A673 (cell line): ENCODE measurements at places on chromosomes 7 and 10. TPM values are rescaled to one million over a fixed set of nuclear protein-coding genes. Genes with fewer than 3 reads are reported as not detected.

- no peaks in the 10 kb centered on the region for H3K27me3 ChIP-seq
- H3K4me3 ChIP-seq: no peak overlapping the region
- DNase-seq: peak; percentile 93
- peaks cover 31% of the 10 kb centered on the region for H3K4me1 ChIP-seq
Observed at GRCh38 chr7:33789871-33790630, 115.3 kb upstream of the BMPER start.

DNA sequence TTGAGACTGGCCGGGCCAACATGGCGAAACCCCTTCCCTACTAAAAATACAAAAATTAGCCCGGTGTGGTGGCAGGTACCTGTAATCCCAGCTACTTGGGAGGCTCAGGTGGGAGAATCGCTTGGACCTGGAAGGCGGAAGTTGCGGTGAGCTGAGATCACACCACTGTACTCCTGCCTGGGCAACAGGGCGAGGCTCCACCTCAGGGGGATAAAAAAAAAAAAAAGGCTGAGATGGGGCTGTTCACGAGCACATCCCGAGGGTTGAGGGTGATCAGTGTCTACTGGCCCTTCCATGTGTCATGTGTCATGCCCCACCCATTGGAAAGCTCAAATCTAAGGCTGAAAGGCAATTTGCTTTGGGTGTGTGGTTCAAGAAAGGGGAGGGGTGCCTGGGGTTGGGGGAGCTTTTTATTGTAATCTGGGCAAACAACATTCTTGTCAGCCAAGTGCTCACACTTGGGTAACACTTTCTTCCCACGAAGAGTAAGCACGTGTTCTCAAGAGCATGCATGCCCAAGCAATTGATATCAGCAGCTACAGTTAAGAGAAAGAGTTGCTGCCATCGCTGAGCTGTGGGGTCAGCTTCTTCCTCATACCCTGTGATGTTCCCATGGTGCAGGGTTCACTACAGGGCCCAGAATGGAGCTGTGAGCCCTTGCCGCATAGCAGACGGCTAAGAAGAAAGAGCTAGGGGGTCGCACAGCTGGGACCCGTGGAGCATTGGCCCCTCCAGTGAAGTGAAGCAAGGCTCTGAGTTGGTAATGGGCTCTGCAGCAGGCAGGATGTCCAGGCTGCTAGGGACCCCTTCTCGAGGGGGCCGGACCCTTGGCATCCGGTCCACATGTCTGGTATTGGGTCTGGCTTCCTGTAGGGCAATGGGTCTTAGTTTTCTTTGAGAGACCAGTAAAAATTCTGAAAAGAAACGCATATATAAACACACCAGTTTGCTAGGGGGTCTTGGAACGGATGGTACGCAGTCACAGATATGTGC, 9.9 kb upstream of the ACSL5 start:
- H3K36me3 ChIP-seq: no peaks in the 10 kb centered on the region
- no peak overlapping the region for H3K27ac ChIP-seq
- no peak for DNase-seq
- H3K27me3 ChIP-seq: no peaks in the 10 kb centered on the region
- no peak overlapping the region for H3K4me3 ChIP-seq
- H3K4me1 ChIP-seq: peaks cover 6% of the 10 kb centered on the region

- H3K27ac ChIP-seq: no peak overlapping the region
- peaks cover 22% of the 10 kb centered on the region for H3K4me1 ChIP-seq
- peak; percentile 88 for DNase-seq
- H3K4me3 ChIP-seq: peak overlapping the region; percentile 10
Observed at GRCh38 chr10:119686465-119687191, 35.4 kb downstream of the BAG3 start.

DNA sequence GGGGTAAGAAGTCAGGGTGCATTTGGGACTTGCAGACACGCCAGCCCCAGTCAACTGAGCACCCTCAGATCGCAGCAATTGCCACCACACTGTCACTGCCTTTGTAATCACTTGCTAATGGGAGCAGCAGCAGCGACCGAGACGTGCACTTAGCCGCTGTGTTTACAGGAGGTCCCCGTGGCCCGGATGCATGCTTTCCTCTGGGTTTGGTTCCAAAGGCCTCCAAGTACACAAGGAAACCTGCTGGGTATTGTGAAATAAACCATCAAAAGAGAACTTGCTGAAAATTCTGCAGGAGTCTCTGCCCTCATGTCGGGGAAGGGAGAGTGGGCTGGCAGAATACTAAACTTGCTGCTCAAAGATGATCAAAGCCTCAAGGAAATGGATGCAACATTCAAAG, 341.7 kb downstream of the DNAJB6 start:
- H3K4me1 ChIP-seq: peaks cover 4% of the 10 kb centered on the region
- peaks cover 94% of the 10 kb centered on the region for H3K27me3 ChIP-seq
- DNase-seq: no peak
- H3K27ac ChIP-seq: no peak overlapping the region
- no peaks in the 10 kb centered on the region for H3K36me3 ChIP-seq

DNA sequence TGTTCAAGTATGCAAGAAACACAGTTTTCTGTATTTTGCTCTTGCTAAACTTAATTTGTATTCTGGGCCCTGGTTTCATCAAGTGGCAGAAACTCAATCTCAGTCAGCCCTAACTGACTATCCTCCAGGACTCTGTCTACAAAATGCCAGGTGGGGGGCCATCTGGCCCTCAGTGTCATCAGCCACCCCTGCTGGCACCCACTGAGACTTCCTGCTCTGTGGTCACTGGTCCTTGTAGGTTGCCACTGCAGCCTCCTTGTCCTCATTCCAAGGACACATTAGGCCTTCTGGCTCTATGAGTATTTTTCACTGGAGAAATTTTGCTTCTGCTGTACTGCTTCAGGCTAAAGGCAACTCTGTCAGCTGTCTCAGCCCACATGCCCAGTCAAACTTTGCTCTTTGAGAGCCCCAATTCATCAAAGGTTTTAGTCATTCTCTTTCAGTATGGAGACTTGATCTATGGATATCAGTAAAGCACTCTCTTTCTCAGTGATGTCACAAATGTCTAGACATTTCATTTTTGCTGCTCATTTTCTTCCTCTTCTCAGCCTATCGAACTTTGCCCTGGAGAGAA, 163.6 kb downstream of the KCND2 start:
- no peak overlapping the region for H3K4me3 ChIP-seq
- H3K36me3 ChIP-seq: no peaks in the 10 kb centered on the region
- no peaks in the 10 kb centered on the region for H3K4me1 ChIP-seq
- no peak overlapping the region for H3K27ac ChIP-seq
- no peaks in the 10 kb centered on the region for H3K27me3 ChIP-seq
- no peak for DNase-seq

- no peak overlapping the region for H3K4me3 ChIP-seq
- H3K4me1 ChIP-seq: no peaks in the 10 kb centered on the region
- H3K27me3 ChIP-seq: peaks cover 30% of the 10 kb centered on the region
Observed at GRCh38 chr10:77274046-77274795, 363.4 kb downstream of the KCNMA1 start.

DNA sequence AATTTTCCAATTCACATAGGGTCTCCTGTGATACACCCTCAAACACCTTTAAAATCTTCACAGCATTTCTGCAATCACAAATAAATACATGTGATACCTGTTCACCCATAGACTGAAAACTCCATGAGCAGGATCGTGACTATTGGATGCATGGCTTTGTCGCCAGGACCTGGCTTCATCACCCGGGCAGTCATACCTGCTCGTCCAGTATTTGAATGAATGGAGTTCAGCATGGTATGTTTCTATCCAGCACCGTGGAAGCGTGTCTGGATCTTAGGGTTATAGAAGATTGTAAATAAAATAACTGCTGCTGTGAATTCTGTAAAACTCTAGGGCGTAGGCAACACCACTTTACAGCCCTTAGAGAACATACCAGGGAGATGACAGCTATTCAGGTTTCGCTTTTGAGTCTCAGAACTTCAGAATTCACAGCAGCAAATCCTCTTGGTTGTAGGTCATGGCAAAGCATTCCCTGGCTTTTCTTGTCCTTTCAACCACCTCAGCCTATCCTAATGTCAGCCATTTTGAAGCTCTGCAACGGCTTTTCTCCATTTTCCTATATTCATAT, 47.4 kb upstream of the USP6NL start:
- no peaks in the 10 kb centered on the region for H3K36me3 ChIP-seq
- no peak overlapping the region for H3K4me3 ChIP-seq
- peaks cover 36% of the 10 kb centered on the region for H3K4me1 ChIP-seq
- DNase-seq: no peak

DNA sequence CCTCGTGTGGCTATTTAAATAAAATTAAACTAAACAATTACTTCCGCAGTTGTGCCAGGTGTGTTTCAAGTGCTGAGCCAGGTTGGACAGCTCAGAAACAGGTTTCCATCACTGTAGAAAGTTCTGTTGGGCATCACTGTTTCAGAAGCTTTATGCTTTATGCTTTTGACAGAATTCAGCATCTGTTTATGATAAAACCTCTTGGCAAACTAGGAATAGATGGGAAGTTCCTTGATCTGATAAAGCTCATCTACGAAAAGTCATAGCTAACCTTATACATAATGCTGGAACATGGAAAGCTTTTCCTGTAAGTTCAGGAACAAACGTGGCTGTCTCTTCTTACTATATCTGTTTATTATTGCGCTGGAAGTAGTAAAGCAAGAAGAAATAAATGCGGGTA, 143.4 kb downstream of the DOCK1 start:
- H3K27ac ChIP-seq: no peak overlapping the region
- no peaks in the 10 kb centered on the region for H3K27me3 ChIP-seq
- peaks cover under 1% of the 10 kb centered on the region for H3K36me3 ChIP-seq
- no peak for DNase-seq
- H3K4me3 ChIP-seq: no peak overlapping the region

DNA sequence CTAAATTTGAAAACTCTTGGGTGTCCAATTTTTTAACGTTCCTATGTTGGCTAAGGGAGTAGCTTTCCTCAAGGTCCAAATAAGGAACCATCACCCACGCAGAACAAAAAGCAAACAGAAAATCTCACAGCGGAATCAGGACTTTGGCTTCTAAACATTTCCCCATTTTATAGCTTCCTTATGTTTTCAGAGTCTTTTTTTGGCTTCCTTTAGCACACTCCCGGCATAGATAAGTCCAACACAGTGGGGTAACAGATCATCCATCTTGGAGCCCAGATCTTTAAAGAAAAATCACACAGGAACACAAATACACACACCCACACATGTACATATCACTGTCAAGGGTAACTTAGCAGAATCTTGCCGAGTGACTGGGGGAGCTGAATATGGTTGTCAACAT, 4.2 kb upstream of the TCF7L2 start:
- no peaks in the 10 kb centered on the region for H3K36me3 ChIP-seq
- peaks cover 4% of the 10 kb centered on the region for H3K4me1 ChIP-seq
- H3K27ac ChIP-seq: no peak overlapping the region
- no peaks in the 10 kb centered on the region for H3K27me3 ChIP-seq
- H3K4me3 ChIP-seq: no peak overlapping the region
- DNase-seq: no peak

- no peak for DNase-seq
- no peaks in the 10 kb centered on the region for H3K36me3 ChIP-seq
- H3K27ac ChIP-seq: no peak overlapping the region
- no peak overlapping the region for H3K4me3 ChIP-seq
- no peaks in the 10 kb centered on the region for H3K4me1 ChIP-seq
Observed at GRCh38 chr7:81206217-81206616, 287.4 kb upstream of the SEMA3C start.

GRCh38 chr7:69906283-69906995, 308.2 kb downstream of the AUTS2 start:
- peak; percentile 38 for DNase-seq
- H3K36me3 ChIP-seq: no peaks in the 10 kb centered on the region
- no peak overlapping the region for H3K27ac ChIP-seq
- peaks cover 39% of the 10 kb centered on the region for H3K4me1 ChIP-seq
- no peaks in the 10 kb centered on the region for H3K27me3 ChIP-seq

- H3K4me1 ChIP-seq: peaks cover 22% of the 10 kb centered on the region
- peak; percentile 18 for DNase-seq
- no peaks in the 10 kb centered on the region for H3K27me3 ChIP-seq
- peaks cover under 1% of the 10 kb centered on the region for H3K36me3 ChIP-seq
- H3K27ac ChIP-seq: peak overlapping the region; percentile 2
Observed at GRCh38 chr10:70192326-70192968, 22.1 kb upstream of the SAR1A start.

- H3K36me3 ChIP-seq: no peaks in the 10 kb centered on the region
- no peak overlapping the region for H3K4me3 ChIP-seq
- no peak for DNase-seq
- H3K27me3 ChIP-seq: no peaks in the 10 kb centered on the region
- no peaks in the 10 kb centered on the region for H3K4me1 ChIP-seq
Observed at GRCh38 chr10:88461426-88461825, 121.7 kb downstream of the RNLS start.

DNA sequence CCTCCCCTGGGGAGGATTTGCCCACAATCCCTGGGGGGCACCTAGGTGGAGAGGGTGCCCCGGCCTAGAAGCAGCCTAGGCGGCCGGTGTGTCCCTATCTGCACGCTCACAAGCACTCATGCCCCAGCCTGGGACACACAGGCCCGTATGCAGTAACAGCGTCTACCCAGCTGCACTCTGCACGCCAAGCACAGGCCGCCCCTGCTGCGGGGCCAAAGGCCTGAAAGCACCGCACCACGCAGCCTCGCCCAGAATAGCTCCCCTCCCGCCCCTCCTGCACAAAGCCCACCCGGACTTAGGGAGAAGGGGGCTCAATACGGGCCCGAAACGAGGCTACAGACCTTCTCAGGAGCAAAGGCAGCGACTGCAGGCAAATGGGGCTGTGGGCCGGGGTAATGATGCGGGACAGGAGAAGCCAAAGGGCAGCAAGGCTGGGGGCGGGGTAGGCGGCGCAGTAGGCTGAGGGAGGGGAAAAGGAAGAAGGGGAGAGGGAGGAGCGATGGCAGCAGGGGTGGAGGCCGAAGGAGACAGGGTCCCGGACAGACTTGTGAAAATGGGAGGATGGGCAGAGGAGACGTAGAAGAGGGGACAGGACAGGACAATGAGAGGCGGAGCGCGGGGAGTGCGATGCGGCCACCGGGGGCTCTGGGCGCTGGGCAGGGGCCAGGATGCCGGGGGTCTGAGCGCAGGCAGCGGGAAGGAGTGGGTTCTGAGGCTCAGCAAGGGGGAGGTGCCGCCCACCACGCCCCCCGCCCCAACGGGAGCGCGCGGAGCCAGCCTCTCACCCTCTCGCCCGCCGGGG, 544 bp downstream of the GPRIN2 start:
- H3K27me3 ChIP-seq: peaks cover 60% of the 10 kb centered on the region
- no peak for DNase-seq
- H3K27ac ChIP-seq: no peak overlapping the region
- peak overlapping the region; percentile 25 for H3K4me3 ChIP-seq
- H3K36me3 ChIP-seq: no peaks in the 10 kb centered on the region

- H3K27me3 ChIP-seq: peaks cover 3% of the 10 kb centered on the region
- H3K4me3 ChIP-seq: no peak overlapping the region
- no peak overlapping the region for H3K27ac ChIP-seq
- DNase-seq: no peak
Observed at GRCh38 chr10:91050371-91051034, 129.6 kb upstream of the ANKRD1 start.

GRCh38 chr7:5629941-5630340, 151.5 kb downstream of the RNF216 start:
- H3K36me3 ChIP-seq: peaks cover 6% of the 10 kb centered on the region
- no peaks in the 10 kb centered on the region for H3K27me3 ChIP-seq
- H3K4me3 ChIP-seq: no peak overlapping the region
- peaks cover 56% of the 10 kb centered on the region for H3K4me1 ChIP-seq
- peak overlapping the region; percentile 34 for H3K27ac ChIP-seq

The CCDC186 gene
- 10.9 and 11.5 TPM in 2 replicates for total RNA-seq

The TRDMT1 gene
- 14.0 and 14.1 TPM in 2 replicates for total RNA-seq

The MYO1G gene
- 0.17 and 0.20 TPM in 2 replicates for total RNA-seq
